ENCODE measurements at places on chromosomes 3 and 15.

DNA sequence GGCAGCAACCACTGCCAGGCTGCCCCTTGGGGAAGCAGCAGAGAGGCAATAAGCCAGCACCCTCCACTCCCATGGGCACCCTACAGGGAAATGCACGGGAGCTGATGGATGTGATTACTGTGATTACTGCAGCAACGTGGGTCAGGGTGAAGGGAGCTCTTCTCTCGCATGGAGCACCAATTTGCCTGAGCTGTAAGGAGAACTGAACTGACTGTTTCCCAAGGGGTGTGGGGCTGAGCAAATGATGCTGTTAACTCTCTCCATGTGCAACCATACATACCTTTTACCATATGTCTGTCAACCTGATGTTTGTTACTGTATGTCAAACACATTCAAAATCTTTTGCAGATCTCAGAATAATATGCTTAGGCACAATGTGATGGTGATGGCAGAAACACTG, 680.6 kb downstream of the SQOR start:
- no peak for DNase-seq

DNA sequence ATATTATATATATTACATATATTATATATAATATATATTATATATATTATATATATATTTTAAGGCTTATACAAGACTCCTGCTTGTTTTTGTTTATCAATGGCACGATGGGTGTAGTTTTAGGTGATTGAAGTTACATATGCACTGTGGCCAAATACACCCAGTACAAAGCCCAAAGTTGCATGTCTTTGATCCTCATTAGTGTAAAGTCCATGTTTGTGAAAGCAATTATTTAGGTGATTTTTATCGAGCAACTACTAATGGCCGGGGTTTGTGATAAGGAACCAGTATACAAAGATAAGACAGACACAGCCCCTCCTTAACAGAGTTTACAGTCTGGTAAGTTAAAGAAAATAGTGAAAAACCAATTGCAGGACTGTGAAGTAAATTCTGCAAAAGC, 154.3 kb downstream of the CHDH start:
- no peak for DNase-seq

DNA sequence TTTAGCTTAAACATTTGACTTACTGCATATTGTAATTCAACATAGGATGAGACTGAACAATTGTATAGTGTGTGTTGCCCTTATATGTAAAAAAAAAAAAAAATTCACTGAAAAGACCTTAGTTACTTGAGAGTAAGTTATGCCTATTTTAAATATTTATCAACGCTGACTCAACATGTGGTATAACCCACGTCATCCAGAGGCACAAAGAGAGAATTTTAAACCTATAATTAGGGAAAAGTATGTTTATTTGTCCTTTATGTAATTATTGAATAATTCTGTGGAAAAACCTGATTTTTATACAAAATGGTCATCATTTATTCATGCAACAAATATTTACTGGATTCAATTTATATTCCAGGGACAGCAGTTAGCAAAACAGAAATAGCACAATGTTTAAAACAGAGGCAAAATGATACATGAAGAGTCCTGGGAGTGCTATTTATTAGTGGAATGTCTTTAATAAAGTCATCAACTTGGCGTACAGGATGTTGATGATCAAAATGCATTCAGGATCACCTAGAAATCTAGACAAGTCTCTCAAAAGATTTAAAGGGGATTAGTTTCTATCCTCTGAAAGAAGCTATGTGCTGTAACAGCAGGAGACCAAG, 223.7 kb downstream of the PCCB start:
- DNase-seq, result no peak

DNA sequence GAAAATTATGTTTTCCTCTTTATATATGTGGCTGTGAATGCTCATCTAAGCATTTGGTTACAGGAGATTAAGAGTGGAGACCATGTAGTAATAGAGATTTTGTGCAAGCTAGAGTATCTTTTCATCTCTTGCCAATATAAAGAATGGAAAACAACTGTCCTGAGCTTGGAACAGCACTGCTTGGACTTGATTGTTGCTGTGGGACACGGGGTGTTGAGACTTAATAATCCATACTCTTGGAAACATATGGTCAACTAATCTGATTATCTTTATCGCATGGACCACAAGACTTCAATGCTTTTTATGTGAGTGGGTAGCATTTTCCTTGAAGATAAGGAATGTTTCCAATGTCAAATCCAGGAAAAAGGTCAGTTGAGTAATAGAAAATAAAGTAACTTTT, 806.3 kb downstream of the DIPK2A start:
- no peak for DNase-seq

DNA sequence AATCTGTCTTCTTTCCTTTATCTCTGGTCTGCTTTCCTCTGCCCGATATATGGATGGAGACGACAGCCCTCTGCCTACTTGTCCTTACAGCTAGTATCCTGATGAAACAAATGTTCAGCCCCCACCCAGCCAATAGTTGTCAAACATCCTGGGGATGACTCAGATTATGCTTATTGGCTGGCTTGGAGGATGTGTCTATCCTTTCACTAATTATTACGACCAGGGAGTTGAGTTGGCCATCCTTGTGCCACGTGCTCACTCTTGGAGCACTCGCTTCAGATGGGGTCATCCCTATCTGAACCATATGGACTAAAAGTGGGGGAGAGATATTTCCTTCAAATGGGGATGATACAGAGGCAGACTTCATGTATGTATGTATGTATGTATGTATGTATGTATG, 6.4 kb upstream of the MAP3K13 start:
- DNase-seq, result no peak

DNA sequence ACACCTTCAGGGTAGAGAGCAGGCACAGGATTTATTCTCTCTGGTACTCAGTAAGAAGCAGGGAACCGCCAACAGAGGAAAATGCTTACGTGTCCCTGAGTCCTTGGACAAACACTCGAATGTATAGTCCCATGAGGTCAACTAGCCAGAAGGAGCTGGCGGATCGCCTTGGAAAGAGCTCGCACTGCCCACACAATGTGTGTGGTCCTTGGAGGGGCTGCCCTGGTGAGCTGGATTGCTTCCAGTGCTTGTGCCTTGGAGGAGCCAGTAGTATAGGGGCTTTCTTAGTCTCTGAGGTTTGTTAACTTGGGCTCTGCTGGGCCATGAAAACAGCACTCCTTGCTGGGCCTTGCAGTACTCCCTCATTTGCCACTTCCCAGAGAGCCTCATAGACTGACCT, 40.7 kb upstream of the VILL start:
- DNase-seq, result no peak

DNA sequence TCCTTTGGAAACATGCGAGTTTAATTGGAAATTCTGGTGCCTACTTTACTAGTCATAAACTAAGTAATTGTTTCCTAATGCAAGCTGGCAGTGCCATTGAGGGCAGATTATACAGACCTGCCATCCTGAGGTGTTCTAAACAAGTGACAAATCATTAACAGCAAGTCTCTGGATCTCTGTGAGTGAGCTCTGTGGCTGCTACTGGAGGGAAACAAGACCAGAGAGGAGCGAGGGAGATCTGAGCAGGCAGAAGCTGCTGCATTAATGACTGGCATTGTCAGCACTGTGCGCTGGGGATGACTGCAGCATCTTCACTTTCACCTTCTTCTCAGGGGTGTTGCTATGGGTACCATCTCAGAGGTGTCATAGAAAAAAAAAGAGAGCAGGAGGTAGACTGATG, 308.4 kb upstream of the DPH6 start:
- no peak for DNase-seq

DNA sequence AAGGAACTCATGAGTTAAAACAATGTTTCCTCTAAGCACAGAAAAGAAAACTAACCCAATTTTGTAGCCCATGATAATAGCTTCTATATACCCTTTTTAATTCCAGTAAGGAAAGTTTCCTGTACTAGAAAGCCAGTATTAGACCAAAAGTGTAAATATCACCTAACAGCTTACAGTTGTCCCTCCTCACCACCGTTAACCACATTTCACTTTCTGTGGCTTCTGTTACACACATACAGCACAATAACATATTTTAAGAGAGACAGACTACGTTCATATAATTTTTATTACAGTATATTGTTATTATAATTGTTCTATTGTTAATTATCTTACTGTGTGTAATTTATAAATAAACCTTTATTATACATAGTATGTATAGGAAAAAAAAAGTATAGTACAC, 74.1 kb downstream of the ZNF280D start:
- no peak for DNase-seq

DNA sequence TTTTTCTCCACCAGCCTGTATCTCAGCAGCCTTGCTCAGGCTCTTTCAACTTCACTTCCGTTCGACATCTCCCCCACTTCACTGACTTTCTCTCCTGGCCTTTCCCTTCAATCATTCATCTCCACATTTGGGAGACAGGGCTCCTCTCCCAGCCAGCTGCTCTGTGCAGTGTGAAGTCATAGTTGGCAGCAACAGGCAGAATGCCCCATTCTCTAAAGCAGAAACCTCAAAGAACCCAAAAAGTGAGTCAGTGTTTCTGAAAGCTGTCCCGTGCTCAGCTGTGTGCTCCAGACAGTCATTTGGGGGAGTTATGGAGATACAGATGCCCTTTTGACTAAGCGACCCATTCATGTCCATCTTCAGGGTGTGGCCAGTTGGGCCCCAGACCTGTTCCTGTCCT, 54.3 kb downstream of the NTRK3 start:
- DNase-seq, result no peak

- DNase-seq, result no peak
Observed at GRCh38 chr3:150779402-150779858, 16.5 kb upstream of the SIAH2 start.

DNA sequence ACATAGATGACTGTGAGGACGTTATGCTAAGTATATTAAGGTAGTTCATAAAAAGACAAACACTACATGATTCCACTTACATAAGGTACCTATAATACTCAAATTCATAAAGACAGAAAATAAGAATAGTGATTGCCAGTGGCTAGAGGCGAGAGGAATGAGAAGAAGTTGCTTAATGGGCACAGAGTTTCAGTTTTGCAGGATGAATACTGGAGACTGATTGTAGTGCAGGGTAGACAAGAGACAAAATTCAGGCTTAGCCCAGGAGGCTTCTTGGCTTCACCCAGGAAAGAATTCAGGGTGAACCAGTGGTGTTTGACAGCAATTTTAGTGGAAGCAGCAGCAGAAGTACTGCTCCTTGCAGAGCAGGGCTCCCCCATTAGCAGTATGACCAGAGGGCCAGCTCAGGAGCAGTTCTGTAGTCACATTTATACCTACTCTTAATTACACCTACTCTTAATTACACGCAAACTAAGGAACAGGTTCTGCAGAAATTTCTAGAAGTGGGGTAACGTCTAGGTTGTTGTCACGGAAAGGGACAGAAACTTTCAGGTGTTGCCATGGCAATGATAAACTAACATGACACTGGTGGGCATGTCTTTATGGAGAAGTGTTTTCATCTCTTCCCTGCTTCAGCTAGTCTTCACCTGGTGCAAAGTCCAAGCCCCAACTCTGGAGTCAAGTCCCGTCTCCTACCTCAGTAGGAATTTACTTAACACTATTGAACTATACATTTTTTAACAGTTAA, 55.2 kb downstream of the TBL1XR1 start:
- no peak for DNase-seq

- DNase-seq, result no peak
Observed at GRCh38 chr3:195863121-195864061, 45.0 kb downstream of the TNK2 start.

DNA sequence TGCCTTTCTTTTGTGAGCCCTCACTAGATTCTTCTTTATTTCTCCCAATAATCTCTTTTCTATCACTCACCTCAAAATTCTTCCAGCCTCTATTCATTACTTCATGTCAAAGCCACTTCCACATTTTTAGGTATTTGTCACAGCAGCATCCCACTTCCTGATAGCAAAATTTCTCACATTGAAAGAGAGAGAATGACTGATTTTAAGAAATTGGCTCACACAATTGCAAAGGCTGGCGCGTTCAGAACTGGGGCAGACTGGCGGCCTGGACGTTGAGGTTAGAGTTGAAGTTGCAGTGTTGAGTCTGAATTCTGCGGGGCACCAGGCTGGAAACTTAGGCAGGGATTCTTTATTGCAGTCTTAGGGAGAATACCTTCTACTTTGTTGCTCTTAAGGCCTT, 117.9 kb downstream of the LRRC28 start:
- no peak for DNase-seq

DNA sequence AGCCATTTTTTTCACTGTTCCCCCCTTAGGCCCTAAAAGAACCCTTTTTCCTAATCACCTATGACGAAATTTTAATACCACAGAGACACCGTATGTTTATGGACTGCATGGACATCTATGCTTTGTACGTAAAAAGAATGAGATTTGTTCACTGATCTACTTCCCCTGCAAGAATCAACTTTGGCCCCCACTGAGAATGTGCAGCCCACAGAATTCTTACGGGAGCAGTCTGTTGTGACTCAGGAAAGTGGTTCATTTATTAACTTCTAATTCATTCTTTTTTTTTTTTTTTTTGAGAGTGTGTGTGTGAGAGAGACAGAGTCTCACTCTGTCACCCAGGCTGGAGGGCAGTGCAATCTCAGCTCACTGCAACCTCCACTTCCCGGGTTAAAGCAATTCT, 17.6 kb downstream of the EIF4E3 start:
- no peak for DNase-seq

DNA sequence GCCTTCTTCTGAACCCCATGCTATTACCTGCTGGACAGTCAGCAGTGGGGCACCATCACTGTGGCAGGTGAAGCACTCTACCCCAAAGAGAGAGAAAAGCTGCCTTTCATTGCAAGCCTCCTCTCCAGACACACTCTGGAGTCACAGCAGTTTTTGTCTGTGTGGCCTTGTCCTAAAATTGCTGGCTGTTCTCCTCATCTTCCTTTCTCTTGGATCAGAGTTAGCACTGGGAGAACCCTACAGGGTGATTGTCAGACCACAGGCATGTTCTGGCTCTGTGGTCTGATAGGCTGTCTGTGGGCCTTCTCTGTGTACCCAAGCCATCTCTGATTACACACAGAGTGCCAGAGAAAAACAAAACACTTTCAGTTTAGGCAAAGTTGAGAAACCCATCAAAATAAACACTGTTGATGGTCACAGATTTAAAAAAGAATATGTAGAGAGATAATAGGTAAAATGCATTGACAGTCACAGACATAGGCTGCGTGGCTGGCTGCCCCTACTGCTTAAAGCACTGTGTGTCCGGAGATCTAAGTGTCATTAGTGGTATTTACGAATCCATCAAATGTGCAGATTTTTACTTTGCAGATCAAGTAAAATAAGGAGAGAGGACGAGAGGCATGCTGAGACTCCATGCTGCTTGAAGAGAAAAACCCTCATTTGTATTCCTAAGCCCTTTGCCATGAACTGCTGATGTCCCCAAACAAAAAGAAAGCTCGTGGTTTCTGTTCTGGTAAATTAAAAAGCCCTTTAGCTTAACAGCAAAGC, 689.9 kb downstream of the TUSC7 start:
- DNase-seq, result no peak

DNA sequence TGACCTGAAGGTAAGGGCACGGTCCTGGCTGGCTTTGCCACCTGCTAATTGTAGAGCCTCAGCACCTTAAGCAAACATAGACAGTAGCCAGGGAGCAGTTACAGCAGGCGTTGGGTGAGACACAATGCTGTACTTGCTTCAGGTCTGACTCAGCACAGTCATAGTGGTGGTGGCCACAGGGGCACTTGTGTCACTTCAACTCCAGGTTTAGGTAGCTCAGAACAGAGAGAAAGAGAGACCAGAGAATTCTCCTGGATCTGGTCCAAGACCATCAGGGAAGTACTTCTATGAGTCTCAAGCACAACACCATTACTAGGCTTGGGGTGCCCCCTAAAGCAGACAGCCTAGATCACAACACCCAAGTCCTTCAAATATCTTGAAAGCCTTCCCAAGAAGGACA, 204.4 kb downstream of the OTOL1 start:
- DNase-seq, result no peak

Data from cortex of kidney (tissue), 1 donor.